ENCODE measurements at places on chromosomes 4 and X. TPM values are rescaled to one million over a fixed set of nuclear protein-coding genes. Genes with fewer than 3 reads are reported as not detected.

Gene SHISA3
- total RNA-seq = 24.2 TPM

Gene GC
- not detected for total RNA-seq

Gene CXCL8
- not detected for total RNA-seq

Gene NLRP2B
- total RNA-seq = not detected

Gene NLGN3
- total RNA-seq = 29.5 TPM

Gene SYNPO2
- total RNA-seq = 0.07 TPM

DNA sequence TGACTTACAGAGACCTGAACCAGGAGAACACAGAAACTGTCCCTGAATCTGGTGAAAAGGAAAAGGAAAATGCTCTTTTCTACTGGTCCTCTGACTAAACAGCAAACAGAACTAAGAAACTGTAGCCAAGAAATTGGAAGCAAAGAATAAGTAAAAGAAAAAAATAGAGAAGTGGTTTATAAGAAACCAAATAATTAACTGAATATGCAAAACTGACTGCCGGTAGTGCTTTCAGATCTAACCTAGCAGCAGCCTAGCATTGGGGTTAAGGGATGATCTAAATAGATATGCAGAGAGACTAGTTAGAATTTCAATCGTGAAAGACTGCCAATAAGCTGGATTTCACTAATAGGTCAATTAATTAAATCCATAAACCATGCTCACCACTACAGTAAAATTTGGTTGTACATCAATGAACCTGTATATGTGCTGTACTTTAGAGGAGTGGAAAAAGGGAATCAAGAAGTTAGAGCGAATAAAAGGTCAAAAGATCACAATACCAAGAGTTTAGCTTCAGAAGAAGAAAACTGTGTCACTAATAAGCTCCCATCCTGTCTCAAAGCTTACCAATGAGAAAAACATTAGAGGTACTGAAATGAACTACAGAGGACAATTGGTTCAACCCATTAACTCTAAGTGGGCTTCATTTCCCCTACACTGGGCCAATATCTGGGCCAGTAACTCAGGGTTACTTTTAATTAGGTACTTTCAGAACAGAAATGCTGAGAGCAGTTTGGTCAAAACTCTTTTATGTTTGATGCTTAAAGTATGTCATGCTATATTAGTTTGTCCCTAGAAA is 53.6 kb downstream of the KLHL13 start:
- no peak for DNase-seq

GRCh38 chrX:147899379-147900114 is 12.2 kb upstream of the FMR1 start:
- DNase-seq = no peak

DNA sequence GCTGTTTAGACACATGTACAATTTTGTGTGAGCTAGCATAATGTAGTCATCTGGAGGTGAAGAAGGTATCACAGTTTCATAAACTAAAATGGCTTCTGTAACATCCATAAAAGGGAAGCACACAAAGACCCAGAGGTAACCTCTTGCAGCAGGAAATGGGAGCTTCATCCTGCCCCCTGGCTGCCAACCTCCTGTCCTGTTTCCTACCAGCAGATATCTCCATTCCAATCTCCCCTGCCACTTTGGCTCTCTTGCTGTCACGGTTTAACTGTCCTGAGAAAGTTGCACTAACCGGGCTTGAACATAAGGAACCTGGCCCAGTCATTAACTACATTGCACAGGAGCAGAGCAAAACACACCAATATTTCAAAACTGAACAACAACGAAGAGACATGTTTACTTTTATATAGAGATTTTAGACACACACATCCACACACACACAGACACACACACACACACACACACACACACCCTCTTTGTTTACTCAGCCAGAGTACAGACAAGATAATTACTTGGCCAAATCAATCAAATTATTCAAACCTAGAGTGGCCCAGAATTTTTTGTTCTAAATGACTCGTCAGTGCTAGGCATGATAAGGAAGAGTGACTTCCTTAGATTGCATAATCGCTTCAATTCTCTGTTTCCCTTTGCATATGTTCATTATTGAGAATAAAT is 24.2 kb downstream of the MID2 start:
- DNase-seq = no peak

DNA sequence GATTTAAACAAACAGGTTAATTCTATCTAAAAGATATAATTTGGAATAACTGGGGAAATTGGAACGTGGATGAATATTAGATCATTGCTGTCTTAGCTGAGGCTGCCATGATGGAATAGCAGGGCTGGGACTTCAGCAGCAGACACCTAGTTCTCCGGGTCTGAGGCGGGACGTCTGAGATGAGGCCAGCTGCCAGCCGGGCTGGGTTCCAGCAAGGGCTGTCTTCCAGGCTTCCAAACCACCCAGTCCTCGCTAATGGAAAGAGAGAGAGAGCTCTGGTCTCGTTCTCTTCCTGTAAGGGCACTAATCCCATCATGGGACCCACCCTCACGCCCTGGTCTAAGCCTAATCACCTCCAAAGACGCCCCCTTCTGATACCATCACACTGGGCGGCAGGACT is 85.7 kb downstream of the ADRA2C start:
- DNase-seq = no peak
